ENCODE measurements at places on chromosomes 4 and X. TPM values are rescaled to one million over a fixed set of nuclear protein-coding genes. Genes with fewer than 3 reads are reported as not detected.

- no peak for DNase-seq
These were observed 91.4 kb downstream of the KLHL13 start for GRCh38 chrX:118025226-118025625.

OTC gene
- total RNA-seq, result not detected

GLRA3 gene
- total RNA-seq, result not detected

- DNase-seq, result no peak
These were observed 13.3 kb downstream of the IDS start for GRCh38 chrX:149491812-149492211.

DNA sequence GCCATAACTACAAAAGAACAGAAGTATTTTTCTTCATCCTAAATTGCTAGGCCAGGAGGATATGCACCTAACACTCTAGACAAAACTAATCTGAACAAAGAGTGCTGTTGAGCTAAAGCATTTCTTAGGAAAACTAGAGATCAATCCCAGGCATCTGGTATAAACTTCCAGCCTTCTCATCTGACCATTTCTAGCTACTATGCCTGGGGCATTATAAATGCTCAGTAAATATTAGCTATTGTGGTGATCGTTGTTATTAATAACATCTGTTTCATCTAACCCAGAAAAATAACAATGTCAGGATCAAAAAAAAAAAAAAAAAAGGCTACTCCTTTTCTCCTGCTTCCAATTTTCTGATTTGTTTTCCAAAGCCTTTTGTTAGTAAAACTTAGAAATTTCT lies 7.7 kb upstream of the SLC10A6 start:
- DNase-seq, result no peak

DNA sequence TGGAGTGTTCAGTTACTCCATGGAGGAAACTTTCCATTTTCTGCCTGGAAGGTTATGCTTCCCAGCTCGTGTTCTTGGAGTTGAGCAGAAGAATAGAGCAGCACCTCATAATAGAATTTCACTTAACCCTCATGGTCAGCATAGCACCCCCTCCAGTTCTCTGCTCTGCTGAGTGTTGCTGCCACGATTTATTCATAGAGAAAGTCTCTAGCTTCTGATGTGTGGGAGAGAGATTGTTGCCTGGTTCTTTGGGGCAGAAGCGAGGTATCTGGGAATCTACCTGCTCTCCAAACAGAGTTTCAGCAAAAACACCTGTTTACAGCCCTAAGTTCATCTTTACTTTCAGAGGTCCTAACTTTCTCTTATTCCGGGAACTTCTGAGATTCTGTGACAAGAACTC lies 3.9 kb upstream of the DTHD1 start:
- no peak for DNase-seq

DNA sequence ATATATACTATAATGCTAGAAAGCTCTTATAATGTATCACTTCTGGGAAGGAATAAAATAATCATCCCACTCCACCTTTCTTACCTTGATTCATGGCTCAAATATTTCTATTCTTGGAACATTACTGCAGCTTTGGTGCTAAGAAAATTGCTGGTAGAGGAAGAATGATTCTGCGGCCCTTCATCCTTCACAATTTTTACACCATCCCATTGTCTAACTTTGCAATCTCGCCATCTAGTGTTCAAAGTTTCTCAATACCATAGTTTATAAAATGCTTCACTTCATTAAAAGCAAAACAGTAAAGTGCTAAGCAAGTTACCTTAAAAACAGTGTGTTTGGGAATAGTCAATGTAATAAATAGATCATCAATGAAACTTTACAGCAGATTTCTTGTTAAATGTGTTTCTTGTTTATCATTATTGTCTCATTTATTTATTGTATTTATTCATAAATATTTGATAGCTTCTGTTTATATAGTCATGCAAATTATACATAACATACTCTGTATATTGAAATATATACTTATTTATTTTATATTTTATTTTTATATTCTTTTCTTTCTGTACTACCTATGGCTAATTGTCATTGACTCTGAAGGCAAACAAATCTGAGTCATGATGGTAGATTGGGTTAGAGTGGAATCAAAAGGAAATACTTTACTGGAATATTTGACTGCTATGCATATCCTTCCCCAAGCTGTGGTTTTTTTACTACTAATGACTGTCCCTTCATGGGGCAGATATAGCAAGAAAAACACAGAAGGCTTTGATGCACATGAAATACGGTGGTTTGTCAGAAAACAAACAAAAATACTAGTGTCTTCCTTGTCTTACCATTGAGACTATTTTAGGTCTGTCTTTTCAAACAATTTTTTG lies 390.7 kb downstream of the MAPK10 start:
- no peak for DNase-seq

RTL3 gene
- not detected for total RNA-seq

DNA sequence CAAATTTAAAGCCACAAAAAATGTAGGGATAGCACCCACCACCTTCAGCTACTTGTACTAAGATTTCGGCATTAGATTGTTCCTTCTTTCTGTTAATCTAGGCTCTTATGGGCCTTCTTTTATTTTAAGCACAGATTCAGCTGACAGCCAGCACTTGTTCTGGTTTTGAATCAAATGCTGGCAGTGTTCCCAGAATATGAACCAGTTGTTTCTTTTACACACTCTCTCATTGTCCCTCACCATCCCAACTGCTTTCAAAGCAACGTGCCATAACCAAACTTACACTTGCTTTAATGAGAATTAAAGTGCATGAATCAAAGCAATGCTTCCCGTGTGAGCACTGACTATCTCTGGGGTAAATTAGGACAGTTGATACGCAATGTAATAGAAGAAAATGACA lies 744.5 kb upstream of the FAM241A start:
- no peak for DNase-seq

- DNase-seq, result no peak
These were observed 692.3 kb upstream of the HS3ST1 start for GRCh38 chr4:12120968-12121367.

DNA sequence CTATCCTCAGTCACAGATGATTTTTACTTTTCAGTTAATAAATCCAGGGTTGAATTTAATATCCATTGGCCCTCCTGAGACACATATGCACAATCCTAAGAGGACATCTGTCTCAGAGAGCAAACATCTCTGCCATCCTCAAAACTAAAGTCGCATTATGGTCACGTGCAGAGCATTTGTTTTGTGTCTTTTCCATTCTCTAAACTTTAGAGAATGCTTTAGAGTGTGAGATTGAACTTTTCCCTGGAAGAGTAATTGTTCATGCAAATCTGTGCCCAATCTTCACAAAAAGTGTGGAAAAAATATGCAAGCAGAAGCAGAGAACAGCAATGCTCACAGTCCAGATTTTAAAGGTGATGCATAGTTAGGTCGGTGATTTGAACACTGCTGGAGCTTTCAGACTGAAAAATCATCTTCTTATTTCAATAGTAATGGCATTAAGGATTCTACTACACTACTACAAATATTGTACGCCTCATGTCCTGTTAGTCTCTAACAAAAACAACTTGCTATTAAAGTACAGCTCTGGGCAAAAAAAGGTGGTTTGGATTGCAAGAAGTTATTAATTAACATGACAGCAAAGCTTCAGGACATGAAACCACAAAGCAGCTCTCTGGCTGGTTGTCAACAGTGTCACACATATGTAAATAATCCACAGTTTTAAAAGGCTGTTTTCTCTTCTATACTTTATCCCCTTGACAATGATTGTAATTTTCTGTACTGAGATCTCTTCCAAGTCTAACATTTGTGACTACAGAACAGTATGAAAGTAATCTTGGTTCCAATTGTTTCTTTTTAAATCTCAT lies 19.9 kb downstream of the DCHS2 start:
- no peak for DNase-seq

DNA sequence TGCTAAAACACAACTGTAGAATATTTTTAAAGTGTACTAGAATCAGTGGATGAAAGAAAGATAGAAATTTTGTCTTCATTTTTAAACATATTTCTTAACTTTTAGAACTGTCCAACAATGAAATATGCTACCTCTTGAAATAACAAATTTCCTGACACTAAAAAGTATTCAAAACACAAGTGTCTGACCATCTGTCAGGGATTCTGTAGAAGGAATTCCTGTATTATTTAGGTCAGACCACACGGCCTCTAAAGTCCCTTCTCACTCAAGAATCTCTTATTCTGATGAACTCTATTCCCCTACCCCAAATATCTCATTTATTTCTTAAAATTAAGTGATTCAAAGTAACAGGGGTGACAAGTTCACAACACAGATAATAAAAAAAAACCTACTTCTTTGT lies 99.1 kb downstream of the MAML3 start:
- DNase-seq, result no peak

DRD5 gene
- total RNA-seq, result not detected

- DNase-seq, result no peak
These were observed 511.4 kb upstream of the DIPK2B start for GRCh38 chrX:45712067-45712466.

DNA sequence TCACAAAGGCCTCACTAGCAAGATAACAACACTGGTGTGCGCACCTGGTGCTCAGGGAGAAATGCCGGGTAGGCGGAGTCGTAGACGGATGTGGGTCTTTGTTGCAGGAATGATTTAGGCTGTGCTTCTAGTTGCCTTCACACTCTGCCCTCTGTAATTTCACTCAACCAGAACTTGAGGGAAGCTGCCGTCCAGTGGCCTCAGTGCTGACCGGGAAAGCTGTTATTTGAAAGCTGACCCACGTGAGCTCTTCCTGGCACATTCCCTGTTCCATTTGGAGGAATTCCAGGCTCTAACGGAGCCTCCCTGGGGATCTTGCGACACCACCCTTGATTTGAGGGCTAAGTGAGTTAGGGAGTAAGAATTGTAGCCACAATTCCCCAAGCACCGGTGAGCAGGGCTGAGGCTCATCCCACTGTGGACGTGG lies 15.9 kb downstream of the SH3TC1 start:
- DNase-seq, result no peak

DNA sequence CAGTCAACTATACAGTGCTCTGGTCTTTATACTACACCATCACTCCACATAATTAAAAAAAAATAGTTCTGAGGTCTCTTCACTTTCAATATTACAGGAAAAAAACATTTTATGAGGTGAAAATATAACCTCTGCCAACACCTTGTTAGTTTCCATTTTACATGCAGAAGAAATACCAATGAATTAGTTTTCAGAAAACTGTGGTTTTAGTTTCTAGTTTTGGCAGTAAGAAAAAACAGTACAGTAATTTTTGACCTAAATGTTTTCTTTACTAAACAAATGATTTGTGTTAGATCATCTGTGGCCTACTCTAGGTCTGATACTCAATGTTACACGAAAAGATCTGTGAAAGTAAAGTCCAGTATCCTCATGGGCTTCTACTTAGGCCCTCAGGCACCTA lies 10.0 kb downstream of the SULT1E1 start:
- no peak for DNase-seq

- DNase-seq, result no peak
These were observed 1328.0 kb downstream of the FSTL5 start for GRCh38 chr4:160835789-160836188.

- no peak for DNase-seq
These were observed 40.7 kb upstream of the MBTPS2 start for GRCh38 chrX:21798677-21799219.

DNA sequence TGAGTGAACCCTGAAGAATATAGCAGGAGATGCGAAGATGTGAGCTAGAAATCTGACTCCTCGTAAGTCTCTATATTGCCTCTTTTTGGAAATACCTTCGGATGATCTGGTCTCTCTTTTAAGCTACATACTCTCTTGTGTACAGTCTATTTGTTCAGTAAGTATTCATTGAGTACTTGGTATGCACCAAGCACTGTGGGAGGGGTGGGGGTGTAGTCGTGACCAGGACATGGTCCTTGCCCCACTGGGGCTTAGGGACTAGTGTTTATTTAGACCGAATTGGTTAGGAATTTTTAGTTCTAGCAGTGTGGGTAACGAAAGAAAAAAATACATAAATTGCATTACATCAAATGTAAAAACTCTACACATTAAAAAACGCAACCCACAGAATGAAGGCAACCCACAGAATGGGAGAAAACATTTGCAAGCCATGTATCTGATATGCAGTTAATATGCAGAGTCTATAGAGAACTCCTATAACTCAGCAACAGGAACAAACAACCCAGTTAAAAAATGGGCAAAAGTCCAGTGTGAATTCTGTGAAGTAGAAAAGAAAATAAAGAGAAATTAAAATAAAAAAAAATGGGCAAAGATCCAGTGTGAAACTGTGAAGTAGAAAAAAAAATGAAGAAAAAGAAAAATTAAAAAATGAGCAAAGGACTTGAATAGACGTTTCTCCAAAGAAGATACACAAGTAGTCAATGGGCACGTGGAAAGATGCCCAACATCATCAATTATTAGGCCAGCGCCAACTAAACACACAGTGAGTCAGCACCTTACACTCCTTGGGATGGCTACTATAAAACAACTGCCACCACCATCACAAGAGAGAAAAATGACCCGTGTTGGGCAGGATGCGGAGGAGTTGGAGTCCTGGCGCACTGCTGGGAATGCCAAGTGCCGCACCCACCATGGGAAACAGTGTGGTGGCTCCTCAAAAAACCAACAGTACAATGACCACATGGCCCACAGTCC lies 43.8 kb downstream of the RGS12 start:
- DNase-seq, result no peak

DNA sequence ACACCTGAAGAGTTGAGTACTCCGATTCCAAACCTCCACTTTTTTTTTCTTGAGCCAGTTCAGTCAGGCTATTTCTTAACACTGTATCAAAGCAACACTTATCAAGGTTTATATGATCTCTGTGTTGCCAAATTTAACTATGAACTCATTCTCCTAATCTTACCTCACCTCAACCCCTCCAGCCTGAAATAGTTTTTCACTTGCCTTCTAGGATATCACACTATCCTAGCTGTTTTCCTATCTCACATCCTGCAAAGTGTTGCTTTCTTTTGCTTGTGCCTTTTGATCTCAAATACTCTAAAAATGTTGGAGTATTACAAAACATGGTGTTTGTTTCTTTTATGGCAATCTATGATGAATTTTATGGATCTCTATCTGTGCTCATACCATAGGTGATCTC lies 415.0 kb downstream of the CFAP47 start:
- DNase-seq, result no peak

NKX3-2 gene
- not detected for total RNA-seq

GRCh38 chrX:22430701-22431100 lies 158.0 kb downstream of the CBLL2 start:
- DNase-seq, result no peak

DNA sequence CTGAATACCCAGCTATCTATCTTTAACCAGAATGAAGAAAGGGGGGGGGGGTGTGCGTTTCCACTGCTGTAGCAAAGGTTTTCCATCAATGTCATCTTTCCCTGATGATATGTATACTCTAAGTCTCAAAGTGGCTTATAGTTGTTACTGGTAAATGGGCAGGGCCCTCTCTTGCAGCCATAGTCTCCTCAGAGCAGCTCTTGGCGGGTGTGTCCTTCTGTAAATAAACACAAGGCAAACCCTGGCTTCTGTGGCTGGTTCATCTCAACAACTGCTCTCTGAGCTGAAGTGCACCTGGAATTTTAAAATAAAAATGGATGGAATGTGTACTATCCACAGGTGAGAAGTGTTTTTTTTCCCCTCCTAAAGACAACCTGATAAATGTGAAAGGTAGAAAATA lies 57.5 kb upstream of the SCML1 start:
- no peak for DNase-seq

ATP11C gene
- 72.7 TPM for total RNA-seq

PNMA6A gene
- total RNA-seq, result 0.53 TPM

FAM50A gene
- 82.1 TPM for total RNA-seq

ITIH6 gene
- total RNA-seq, result not detected

Measured in pulmonary artery endothelial cell (primary cell).